ENCODE measurements at places on chromosomes 16 and 17.

DNA sequence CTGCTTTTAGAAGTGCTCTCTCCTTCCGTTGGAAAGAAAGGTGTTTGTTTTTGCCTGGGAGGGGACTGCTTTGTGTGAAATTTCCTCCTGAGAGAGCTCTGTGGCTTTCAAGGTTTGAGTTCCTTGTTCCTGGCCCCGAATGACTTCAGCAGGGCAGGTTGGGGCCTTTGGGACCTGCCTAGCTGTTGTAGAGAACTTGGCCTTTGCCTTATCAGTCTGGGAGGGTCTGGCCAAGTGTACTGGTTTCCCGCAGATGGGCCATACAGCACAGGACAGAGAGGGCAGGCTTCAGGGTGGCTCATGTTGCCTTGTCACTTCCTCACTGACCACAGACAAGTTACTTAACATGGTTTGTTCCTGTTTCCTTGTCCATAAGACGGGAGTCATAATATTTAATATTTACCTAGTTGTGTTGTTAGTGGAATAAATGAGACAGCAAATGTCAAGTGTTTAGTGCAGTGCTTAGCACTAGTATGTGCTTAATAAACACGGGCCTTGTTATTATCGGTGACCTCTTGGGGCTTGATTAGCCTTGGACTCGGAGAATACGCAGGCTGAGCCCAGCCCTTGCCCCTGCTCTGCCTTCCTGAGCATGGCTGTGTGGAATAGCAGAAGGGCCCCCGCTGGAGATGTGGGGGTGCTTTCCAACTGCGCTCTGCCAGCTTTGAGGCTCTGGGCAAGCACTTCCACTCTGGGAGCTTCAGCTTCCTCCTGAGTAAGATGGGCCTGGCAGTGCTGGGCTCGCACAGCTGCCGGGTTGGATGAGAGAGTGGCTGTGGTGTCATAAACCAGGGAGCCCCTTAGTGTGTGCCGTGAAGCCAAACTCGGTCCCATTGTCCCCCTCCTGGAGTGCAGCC lies 6.6 kb downstream of the PRSS8 start:
- no peak for DNase-seq

DNA sequence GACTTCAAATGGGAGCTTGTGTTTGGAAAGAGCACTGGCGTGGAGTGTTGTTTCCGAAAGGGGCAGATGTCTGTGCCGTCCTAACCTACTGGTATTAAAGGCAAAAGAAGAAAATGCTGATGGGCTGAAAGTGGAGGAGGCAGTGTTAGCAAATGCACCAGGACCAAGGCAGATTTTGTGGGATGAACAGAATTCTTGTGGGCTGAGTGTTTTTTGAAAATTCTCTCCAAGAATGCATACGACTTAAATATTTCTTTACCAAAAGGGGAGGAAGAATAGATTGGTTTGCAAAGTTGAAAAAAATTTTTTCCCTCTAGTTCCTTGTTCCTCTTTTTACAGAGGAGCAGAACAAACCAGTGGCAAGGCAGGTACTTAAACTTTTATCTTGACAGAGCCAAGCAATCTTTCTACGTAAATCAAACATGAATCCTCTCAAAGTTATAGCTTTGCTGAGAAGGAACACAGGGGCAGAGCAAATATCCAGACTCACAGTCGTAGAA lies 16.8 kb downstream of the MARCHF10 start:
- DNase-seq = no peak

GRCh38 chr17:9006175-9006767 lies 15.0 kb upstream of the NTN1 start:
- no peak for DNase-seq

DNA sequence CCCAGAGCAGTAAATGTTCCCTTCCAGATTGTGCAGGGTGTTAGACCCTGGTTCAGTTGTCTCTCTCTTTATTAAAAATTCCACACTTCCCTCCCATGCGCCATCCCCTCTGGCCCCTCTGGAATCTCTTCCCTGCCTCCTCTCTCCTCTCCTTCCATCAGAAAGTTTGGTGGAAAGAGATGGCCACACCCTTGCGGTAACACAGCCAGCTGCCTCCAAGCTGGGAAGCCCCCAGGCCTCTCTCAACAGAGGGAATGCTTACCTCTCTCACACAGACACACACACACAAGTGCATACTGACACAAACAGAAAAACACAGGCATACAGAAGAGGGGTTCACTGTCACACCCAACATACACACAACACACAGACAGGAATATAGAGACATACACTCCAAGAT lies 220.5 kb downstream of the C16orf78 start:
- no peak for DNase-seq

- DNase-seq = no peak
These were observed 14.2 kb downstream of the SAP30BP start for GRCh38 chr17:75681289-75681688.

- DNase-seq = no peak
These were observed 3.4 kb upstream of the MMD start for GRCh38 chr17:55424893-55425540.

- DNase-seq = no peak
These were observed 2.4 kb downstream of the SOST start for GRCh38 chr17:43756201-43756600.

DNA sequence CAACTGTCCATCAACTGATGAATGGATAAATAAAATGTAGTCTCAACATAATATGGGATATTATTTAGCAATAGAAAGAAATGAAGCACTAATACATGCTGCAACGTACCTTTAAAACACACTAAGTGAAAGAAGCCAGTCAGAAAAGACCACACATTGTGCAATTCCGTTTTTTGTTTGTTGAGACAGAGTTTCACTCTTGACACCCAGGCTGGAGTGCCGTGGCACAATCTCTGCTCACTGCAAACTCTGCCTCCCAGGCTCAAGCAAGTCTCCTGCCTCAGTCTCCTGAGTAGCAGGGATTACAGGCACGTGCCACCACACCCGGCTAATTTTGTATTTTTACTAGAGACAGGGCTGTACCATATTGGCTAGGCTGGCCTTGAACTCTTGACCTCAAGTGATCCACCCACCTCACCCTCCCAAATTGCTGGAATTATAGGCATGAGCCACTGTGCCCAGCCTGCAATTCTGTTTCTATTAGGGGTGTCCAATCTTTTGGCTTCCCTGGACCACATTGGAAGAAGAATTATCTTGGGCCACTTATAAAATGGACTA lies 40.1 kb downstream of the SCNN1B start:
- no peak for DNase-seq

DNA sequence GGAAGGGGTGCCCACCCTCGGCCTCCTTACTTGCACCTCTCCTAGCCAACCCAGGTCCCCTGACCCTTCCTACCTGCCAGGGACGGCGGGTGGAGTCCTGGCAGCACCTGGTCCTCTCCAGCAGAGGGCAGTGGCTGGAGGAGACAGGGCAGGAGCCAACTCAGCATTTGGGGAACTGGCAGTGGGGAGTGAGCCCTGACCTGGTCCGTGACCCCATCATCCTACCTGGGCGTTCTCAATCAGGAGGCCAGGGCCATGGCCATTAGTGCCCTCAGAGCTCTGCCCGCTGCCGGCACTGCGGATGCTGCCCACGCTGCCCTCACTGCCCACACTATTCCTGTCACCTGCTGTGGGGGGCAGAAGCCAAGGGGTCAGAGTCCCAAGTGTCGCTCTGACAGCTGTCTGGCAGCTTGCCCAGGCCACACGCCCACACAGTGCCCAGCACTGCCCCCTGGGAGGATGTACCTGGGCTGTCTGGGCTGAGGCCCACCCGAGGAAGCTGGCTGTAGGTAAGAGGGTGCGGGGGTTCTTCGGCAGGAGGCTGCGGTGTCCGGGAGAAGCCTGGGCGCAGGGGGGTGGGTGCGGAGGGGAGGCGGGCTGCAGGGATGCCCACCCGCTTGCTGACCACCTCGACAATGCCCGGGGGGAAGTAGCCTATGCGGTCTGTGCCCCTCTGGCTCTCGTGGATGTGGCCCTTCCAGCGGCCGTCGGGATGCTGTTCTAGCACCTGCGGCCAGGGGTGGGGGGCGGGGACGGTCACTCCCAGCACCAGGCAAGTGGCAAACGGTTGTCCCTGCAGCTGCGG lies 10.8 kb downstream of the CASKIN2 start:
- no peak for DNase-seq

- DNase-seq = no peak
These were observed 500.7 kb downstream of the GRIN2A start for GRCh38 chr16:9681508-9681907.

Data from NCI-H1436 (cell line).